ENCODE measurements at places on chromosomes 7 and 10.
A peak's percentile ranks its signal among the peaks of the same experiment; 100 is the strongest.

GRCh38 chr7:12567015-12567414 lies 3.5 kb upstream of the SCIN start:
- peaks cover 26% of the 10 kb centered on the region for H3K27me3 ChIP-seq
- H3K4me3 ChIP-seq: no peak overlapping the region
- H3K36me3 ChIP-seq: no peaks in the 10 kb centered on the region

- H3K27me3 ChIP-seq: no peaks in the 10 kb centered on the region
- no peaks in the 10 kb centered on the region for H3K36me3 ChIP-seq
- no peak overlapping the region for H3K4me3 ChIP-seq
- H3K4me1 ChIP-seq: no peaks in the 10 kb centered on the region
- DNase-seq: no peak
Observed at GRCh38 chr7:103715376-103716120, 269.5 kb upstream of the SLC26A5 start.

GRCh38 chr10:33008499-33009243 lies 50.6 kb upstream of the ITGB1 start:
- H3K27ac ChIP-seq: peak overlapping the region; percentile 99
- peaks cover 55% of the 10 kb centered on the region for H3K4me1 ChIP-seq
- H3K36me3 ChIP-seq: no peaks in the 10 kb centered on the region
- H3K27me3 ChIP-seq: no peaks in the 10 kb centered on the region

DNA sequence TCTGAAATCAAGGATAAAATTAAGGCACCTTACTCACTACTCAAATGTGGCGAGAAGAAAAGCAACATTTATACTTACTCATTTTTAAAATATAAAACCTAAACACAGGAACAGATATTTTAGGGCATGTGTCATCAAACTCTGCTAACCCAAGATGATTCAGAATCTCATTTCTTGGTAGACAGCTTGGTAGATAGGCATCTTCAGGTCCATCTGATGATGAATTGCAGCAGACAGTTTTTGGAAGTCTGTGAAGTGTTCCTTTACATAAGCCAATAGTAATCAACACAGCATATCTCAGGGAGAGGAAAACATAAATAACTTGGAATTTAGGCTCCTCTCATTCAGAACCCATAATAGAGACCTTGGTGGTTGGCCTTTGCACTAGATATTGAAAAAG lies 3.4 kb downstream of the HIPK2 start:
- H3K4me1 ChIP-seq: peaks cover 28% of the 10 kb centered on the region
- H3K27me3 ChIP-seq: no peaks in the 10 kb centered on the region
- peak overlapping the region; percentile 26 for H3K27ac ChIP-seq
- no peaks in the 10 kb centered on the region for H3K36me3 ChIP-seq

DNA sequence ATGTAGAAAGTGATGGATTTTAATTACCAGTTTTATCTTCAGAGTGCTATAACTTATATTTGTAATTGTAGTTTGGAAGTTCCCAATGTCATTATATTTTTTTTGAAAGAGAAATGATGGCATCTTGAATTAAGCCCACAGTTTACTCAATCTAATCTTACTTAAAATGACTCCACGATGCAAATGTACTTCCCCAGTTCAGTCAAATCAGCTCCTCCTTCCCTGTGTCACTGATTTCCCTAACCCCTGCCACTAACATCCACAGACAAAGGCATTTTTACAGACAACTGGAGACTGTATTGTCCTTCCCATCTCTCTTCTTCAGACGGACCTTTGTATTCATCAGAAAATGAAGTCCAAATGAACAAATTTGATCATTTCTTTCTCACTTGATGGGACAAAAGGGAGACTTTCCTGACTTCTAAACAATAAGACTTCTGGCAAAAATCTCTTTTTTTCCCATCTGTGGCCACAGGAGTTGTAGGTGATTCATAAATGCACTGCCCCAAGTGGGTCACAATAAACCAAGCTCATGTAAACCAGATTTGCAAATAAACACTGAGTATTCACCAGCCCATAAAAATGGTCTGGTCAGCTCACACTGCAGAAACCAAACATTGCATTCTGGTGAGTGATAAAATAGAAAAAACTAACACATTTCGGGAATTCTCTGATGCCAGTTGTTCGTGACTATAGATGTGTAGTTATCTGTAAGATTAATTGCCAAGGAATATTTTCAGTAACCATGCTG lies 162.9 kb downstream of the FANK1 start:
- peak overlapping the region; percentile 78 for H3K27ac ChIP-seq
- no peak overlapping the region for H3K4me3 ChIP-seq
- H3K36me3 ChIP-seq: no peaks in the 10 kb centered on the region
- DNase-seq: peak; percentile 68
- peaks cover 35% of the 10 kb centered on the region for H3K4me1 ChIP-seq

GRCh38 chr7:101792051-101792681 lies 25.3 kb upstream of the CUX1 start:
- no peak overlapping the region for H3K4me3 ChIP-seq
- H3K4me1 ChIP-seq: no peaks in the 10 kb centered on the region
- H3K36me3 ChIP-seq: no peaks in the 10 kb centered on the region
- no peak overlapping the region for H3K27ac ChIP-seq
- no peak for DNase-seq
- H3K27me3 ChIP-seq: no peaks in the 10 kb centered on the region

GRCh38 chr7:98935811-98936210 lies 57.5 kb downstream of the TRRAP start:
- peaks cover 43% of the 10 kb centered on the region for H3K36me3 ChIP-seq
- H3K27ac ChIP-seq: no peak overlapping the region
- DNase-seq: no peak
- H3K4me1 ChIP-seq: no peaks in the 10 kb centered on the region
- H3K4me3 ChIP-seq: no peak overlapping the region

DNA sequence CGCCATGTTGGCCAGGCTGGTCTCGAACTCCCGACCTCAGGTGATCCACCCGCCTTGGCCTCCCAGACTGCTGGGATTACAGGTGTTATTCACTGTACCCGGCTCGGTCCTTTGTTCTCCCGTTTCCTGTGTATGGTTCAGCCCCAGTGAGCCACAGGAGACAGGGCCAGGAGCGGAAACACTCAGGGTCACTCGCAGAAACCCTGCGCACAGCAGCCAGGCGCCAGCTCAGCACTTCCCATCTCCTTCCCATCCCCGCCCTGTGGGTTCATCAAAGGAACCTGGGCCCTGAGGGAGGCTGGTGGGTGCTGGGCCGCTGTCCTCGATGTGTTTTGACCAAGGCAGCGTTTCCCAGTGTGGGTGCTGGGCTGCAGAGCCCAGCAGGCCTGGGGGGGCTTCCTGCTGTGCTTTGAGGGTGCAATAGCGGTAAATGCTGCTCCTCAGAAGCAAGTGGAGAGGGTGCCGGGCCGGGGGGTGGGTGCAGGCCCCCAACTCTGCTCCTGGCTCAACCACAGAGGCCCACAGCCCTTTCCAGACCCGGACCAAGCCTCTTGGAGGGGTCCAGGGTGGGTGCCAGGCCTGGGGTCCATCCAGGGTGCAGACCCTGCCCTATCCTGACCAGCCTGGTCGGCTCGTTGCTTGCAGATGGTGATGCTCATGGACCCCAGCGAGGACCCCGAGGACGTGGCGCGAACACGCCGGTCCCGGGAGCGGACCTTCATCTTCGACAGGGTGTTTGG lies 15.3 kb upstream of the CHST12 start:
- H3K27ac ChIP-seq: no peak overlapping the region
- H3K4me3 ChIP-seq: no peak overlapping the region
- no peak for DNase-seq
- H3K4me1 ChIP-seq: no peaks in the 10 kb centered on the region
- H3K36me3 ChIP-seq: no peaks in the 10 kb centered on the region

DNA sequence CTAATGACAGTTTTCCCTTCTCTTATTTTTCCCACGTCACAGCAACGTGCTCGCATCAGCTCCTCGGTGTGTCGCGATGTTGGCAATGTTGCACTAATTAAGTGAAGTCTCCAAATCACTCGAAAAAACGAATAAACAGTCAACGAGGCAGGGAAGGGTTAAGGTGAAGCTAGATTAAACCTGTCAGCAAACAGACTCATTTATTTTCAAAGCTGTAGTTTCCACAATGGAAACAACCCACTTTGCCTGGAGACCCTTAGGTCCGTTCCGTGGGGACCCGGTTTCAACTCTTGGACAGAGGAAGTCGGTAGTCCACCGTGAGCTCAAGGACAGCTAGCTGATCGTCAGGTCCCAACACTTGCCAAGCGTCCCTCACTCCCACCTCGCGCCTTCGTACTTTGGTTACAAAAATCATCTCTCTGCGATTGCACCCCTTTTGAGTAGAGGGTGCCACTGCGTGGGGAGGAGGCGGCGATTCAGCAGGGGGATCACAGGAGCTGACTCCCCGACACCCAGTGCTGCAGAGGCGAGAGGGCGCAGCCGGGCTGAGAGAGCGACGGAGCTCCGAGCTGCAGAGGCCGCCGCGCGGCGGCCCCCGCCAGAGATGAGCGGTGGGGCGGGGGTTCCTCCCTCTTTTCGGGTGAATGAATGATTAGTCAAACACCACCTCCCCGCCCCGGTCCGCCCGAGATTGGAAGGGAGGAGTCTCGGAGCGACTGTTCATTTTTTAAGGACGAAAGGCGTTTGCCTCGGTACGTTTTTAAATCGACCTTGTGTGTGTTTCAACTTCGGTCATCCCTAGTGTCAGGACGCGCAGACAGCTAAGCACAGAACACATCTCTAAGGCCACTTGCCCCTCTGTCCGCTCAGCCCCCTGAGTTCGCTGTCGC lies 1.3 kb upstream of the BMPER start:
- no peaks in the 10 kb centered on the region for H3K36me3 ChIP-seq
- peaks cover 4% of the 10 kb centered on the region for H3K4me1 ChIP-seq
- peak overlapping the region; percentile 53 for H3K4me3 ChIP-seq
- peaks cover 65% of the 10 kb centered on the region for H3K27me3 ChIP-seq
- no peak for DNase-seq
- H3K27ac ChIP-seq: no peak overlapping the region

DNA sequence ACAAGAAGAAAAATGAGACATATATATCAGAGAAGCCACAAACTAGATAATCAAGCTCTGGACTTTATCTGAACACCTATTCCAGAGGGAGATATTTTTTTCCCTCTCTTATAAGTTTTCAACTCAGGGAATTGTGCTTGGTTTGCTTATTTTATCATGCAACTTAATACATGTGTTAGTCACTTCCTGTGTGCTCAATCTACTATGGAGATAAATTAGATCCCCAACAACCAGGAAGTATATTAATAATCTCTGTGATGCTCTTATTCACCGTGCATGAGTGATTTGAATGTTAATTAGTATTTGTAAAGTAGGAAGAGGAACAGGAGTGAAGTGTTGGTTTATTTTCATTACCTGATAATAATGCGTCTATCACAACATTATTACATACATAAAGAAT lies 38.8 kb upstream of the ZNF365 start:
- H3K4me3 ChIP-seq: no peak overlapping the region
- no peak for DNase-seq
- no peak overlapping the region for H3K27ac ChIP-seq
- H3K27me3 ChIP-seq: no peaks in the 10 kb centered on the region
- no peaks in the 10 kb centered on the region for H3K36me3 ChIP-seq
- H3K4me1 ChIP-seq: no peaks in the 10 kb centered on the region

- H3K4me1 ChIP-seq: no peaks in the 10 kb centered on the region
- DNase-seq: no peak
- no peak overlapping the region for H3K4me3 ChIP-seq
- H3K27me3 ChIP-seq: no peaks in the 10 kb centered on the region
Observed at GRCh38 chr10:23884670-23885069, 324.3 kb upstream of the KIAA1217 start.

DNA sequence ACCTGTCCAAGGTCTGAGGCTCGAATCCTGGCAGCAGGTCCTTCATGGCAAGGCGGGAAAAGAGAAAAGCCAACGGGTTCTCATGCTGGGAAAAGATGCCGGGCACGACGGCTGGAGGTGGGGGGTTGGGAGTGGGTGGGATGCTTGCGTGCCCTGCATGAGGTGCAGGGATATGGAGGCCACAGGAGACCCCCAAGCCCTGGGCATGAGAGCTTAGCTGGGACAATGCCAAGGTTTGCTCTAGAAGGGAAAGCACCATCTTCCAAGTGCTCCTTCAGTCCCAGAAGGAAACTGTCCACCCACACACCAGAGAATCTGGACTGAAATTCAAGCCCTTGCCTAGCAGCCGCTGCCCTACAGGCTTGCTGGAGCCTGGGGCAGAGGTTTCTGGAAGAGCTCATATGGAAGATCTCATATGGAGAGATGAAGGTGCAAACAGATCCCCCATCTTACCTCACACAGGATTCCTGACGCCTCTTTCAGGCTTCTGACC lies 64.3 kb downstream of the ZRANB1 start:
- H3K27ac ChIP-seq: no peak overlapping the region
- H3K4me3 ChIP-seq: no peak overlapping the region
- no peaks in the 10 kb centered on the region for H3K4me1 ChIP-seq

DNA sequence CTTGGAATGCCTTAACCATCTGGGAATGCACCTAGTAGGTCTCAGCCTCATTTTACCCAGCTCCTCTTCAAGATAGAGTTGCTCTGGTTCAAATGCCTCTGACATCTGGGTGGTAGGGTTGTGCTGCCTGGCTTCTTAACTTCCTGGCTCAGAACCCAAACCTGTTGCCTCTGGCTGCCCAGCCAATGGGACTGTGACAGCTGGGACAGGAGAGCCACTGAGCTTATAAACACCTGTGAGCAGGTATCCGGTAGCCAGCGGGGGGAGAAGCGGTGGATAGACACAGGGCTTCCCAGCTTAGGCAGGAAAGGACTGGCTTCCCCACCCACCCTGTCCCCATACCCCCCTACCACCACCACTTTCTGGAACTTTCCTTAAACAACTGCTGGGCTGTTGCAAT lies 115.8 kb upstream of the CARD11 start:
- no peak for DNase-seq
- H3K4me1 ChIP-seq: no peaks in the 10 kb centered on the region
- H3K36me3 ChIP-seq: no peaks in the 10 kb centered on the region
- no peak overlapping the region for H3K27ac ChIP-seq
- H3K4me3 ChIP-seq: no peak overlapping the region

GRCh38 chr10:35536789-35537188 lies 68.4 kb upstream of the GJD4 start:
- no peaks in the 10 kb centered on the region for H3K4me1 ChIP-seq
- H3K27me3 ChIP-seq: no peaks in the 10 kb centered on the region
- H3K4me3 ChIP-seq: no peak overlapping the region
- no peaks in the 10 kb centered on the region for H3K36me3 ChIP-seq

GRCh38 chr7:116291937-116292336 lies 81.6 kb downstream of the TES start:
- no peak overlapping the region for H3K4me3 ChIP-seq
- peaks cover 8% of the 10 kb centered on the region for H3K4me1 ChIP-seq
- H3K27me3 ChIP-seq: no peaks in the 10 kb centered on the region
- no peaks in the 10 kb centered on the region for H3K36me3 ChIP-seq
- no peak for DNase-seq

GRCh38 chr7:149133028-149133710 lies 7.0 kb upstream of the ZNF425 start:
- no peaks in the 10 kb centered on the region for H3K27me3 ChIP-seq
- DNase-seq: no peak
- 0 out of 2 replicates have a peak, but pooled peaks cover 2% of the 10 kb centered on the region for H3K36me3 ChIP-seq
- no peaks in the 10 kb centered on the region for H3K4me1 ChIP-seq

GRCh38 chr7:108067844-108068243 lies 62.3 kb downstream of the LAMB4 start:
- no peak for DNase-seq
- no peak overlapping the region for H3K27ac ChIP-seq
- no peaks in the 10 kb centered on the region for H3K27me3 ChIP-seq
- H3K4me1 ChIP-seq: peaks cover 2% of the 10 kb centered on the region

- H3K27ac ChIP-seq: peak overlapping the region; percentile 99
- H3K27me3 ChIP-seq: no peaks in the 10 kb centered on the region
- H3K36me3 ChIP-seq: no peaks in the 10 kb centered on the region
Observed at GRCh38 chr10:17200001-17200911, 1.2 kb downstream of the TRDMT1 start.

GRCh38 chr10:43377424-43377883 lies 6.0 kb downstream of the FXYD4 start:
- no peaks in the 10 kb centered on the region for H3K4me1 ChIP-seq
- no peaks in the 10 kb centered on the region for H3K27me3 ChIP-seq
- no peak for DNase-seq
- no peaks in the 10 kb centered on the region for H3K36me3 ChIP-seq
- H3K27ac ChIP-seq: no peak overlapping the region
